Activated T-cell treated with anti-CD3 and anti-CD28 coated beads, Interleukin-2, amount 50 U/mL, for 4 hours (primary cell): ENCODE measurements at places on chromosomes 12 and 14. TPM values are rescaled to one million over a fixed set of nuclear protein-coding genes. Genes with fewer than 3 reads are reported as not detected.

DNA sequence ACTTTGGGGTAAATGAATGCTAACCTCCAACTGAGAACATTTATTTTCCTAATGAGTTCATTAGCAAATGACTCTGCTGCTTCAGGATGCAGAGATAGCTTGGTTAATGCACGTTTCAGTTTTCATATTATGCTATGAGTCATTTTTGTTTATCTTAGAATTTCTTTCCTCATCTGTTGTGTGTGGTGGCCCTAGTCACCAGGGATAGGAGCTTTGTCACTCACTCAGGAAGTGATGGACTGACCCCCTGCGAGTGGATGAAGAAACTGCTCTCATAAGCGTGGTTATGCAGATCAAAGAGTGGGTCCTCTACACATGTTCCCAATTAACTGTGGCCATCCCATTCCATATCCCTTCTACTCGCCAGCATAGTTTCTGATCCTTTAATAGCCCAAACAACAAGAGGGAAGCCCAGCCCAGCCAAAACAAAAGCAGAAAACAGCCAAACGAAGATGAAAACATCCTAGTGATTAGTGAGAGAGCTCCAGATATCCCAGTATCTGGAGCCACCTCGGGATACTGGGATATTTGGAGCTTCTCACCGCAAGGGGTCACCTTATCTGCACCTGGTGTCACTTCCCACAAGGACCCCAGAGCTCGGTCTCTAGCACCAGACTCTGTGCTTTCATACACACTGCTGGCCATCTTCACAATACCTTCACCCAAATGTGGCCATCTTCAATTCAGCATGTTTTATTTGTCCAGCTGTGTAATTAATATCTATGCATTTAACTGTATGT lies 8.6 kb downstream of the TC2N start:
- DNase-seq: no peak

DNA sequence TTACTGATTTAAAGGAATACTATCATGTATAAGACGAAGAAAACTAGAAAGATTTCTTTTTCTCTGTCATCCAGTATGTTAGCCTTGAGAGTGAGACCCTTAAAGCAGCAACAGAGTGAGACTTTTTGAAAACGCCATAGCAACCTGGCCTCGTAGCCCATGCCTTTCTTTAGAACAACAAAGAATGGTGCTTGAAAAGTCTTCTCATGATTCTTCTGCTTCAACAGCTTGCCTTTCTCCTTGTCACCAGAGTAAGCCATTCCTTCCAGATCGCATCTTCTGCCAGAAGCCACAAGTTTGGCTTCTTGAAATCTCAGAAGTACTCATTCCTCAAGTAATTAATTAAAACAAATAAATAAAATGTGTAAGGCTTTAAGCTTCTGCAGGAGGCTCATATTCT lies 109.3 kb downstream of the PDE3A start:
- DNase-seq: no peak

- no peak for DNase-seq
These were observed 56.7 kb downstream of the RGS6 start for GRCh38 chr14:71988939-71989338.

- DNase-seq: no peak
These were observed 153.7 kb downstream of the PRKD1 start for GRCh38 chr14:29773990-29774389.

DNA sequence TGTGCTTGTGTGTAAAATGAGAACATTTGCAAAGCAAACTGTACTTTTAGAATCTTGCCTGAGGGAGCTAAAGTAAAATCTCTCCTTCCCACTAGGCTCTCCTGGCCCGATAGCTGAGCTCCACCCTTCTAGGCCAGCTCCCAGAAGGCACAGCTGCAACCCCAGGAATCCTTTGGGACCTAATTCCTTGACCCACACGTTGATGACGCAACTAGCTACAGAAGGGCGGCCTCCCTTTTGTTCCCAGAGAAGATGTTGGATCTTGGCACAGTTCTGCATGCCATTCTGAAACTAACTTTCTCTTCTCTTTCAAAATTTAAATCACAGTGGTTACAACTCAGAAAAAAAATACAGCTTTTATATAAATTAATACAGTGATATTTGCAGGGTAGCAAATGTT lies 268.1 kb downstream of the EGLN3 start:
- DNase-seq: no peak

GRCh38 chr12:87866578-87867292 lies 162.5 kb downstream of the C12orf50 start:
- no peak for DNase-seq

- DNase-seq: no peak
These were observed 82.9 kb upstream of the CLMN start for GRCh38 chr14:95402578-95402977.

GRCh38 chr14:102629011-102629444 lies 36.6 kb downstream of the RCOR1 start:
- no peak for DNase-seq

GRCh38 chr12:115303723-115304309 lies 619.8 kb upstream of the TBX3 start:
- no peak for DNase-seq

GRCh38 chr12:82047446-82047845 lies 288.3 kb upstream of the PPFIA2 start:
- DNase-seq: no peak

GRCh38 chr12:119645535-119646059 lies 22.3 kb upstream of the PRKAB1 start:
- no peak for DNase-seq

Gene PTGER2
- total RNA-seq: 17.6 TPM

Gene RNASE7
- not detected for total RNA-seq

Gene PSMB5
- total RNA-seq: 231 TPM

Gene SPPL3
- 22.8 TPM for total RNA-seq

Gene INHBC
- total RNA-seq: not detected

Gene SLC6A13
- total RNA-seq: 0.81 TPM
